ENCODE measurements at places on chromosomes 7 and 10.

- DNase-seq = no peak
Measured at GRCh38 chr10:10156917-10157600, 860.6 kb upstream of the CELF2 start.

GRCh38 chr7:37341033-37341630, 107.5 kb downstream of the ELMO1 start:
- no peak for DNase-seq

GRCh38 chr10:23081891-23082290, 13.5 kb upstream of the MSRB2 start:
- no peak for DNase-seq

DNA sequence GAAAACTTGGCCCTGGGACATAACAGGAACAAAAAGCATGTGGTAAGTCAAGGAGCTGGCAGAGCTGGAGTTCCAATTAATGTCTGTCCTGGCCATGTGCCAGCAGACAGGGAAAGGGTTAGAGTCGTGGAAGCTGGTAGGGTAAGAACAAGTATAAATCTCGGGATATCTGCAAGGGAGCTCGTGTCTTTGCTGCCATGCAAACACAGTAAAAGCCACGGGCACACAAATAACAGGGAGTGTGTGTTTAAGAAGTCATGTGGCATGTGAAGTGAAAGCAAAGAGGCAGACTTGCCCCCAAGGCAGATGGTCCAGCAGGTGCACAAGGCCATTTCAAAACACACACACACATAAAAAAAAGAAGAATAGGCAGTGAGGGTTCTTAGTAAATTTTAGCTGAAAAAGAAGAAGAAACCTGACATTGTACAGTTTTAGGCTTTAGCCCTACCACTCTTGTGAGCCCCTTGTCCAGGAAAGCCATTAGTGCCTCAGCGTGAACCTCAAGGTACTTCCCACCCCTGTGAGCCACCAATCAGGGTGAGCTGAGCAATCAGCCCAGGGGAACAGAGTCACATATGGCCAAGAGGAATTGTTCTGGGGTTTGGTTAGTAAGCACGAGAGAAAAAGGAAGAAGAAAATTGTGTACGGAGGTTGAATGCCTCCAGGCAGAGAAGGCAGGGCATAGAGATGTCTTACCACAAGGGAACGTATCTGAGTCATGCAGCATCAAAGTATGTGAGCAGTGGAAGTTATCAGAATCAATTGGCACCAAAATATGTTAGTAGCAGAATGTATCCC, 32.8 kb upstream of the ARHGAP12 start:
- peak; percentile 73 for DNase-seq

DNA sequence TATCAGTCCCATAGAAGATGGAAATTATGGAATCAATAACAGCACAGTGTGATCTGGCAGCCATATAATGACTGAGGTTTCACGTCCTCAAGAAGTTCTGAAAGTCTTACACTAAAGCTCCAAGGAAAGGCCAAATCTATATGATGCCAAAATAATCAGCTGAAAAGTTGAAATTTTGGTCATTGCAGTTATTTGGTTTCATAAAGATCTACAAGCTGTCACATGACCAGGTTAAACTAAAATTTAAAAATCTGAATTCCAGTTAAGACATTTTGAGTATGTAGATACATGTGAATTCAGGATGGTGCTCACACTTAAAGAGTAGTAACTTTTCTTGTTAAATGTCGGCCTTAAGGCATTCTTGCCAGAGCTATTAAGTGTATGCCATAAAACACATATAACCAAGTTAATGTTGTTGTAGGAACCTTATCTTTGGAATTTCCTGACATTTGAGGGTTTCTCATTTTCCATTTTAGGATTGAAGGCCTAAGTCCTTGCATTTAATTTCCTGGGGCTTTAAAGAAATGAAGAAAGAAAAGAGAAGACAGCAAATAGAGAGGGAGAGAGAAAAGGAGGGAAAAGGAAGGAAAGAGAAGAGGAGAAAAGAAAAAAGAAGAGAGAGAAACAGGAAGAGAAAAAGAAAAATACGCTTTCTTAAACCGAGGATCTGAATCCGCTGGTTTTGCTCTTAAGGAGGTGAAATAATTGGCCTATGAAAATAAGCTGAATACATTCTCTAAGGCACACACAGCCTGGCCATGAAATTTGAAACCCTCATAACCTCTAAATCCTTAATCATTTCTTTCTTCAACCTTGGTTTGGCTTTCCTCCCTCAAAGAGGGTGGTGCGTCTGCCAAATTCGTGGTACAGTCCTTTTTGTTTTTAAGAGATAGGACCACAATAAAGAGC, 43.8 kb downstream of the DENND2A start:
- peak; percentile 10 for DNase-seq

- DNase-seq = no peak
Measured at GRCh38 chr10:57038531-57038930, 677.5 kb upstream of the ZWINT start.

- DNase-seq = no peak
Measured at GRCh38 chr7:147670759-147671158, 919.8 kb upstream of the C7orf33 start.

- DNase-seq = no peak
Measured at GRCh38 chr7:106010866-106011265, 47.8 kb downstream of the CDHR3 start.

- DNase-seq = peak; percentile 27
Measured at GRCh38 chr10:91587710-91588638, 44.9 kb downstream of the PPP1R3C start.

DNA sequence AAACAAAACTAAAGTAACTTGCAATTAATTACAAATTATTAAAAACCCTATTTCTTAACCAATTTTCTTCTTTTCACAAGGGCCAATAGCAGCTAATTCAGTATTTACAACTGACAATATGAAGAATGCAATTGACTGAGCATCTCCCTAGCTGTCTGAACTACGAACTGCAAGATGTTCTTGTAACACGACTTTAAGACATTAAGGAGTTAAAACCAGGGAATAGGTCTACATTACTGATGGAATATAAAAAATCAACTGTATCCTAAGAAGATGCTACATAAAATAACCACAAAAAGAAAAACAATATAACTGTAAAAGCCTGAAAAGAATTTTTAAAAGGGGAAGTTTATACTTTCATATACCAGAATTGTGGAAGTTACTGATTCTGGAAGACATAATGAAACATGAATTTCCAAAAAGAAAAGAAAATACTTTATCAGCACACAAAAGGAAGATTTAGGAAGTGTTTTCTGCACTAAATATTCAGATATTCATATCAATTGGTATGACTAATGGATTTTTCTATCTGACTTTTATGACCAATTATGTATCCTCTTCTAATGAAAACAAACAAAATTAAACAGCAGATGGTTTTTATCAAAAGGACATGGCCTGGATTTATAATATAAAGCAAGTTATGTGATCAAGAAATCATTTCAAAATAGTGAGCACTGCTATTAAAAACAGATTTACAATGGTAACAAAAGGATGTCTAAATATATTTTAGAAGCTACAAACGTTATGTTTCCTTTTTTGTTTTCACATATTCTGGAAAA, 1.6 kb downstream of the GPR22 start:
- peak; percentile 32 for DNase-seq

- no peak for DNase-seq
Measured at GRCh38 chr7:30934732-30935568, 23.3 kb downstream of the AQP1 start.

GRCh38 chr7:156524818-156525597, 115.6 kb upstream of the RNF32 start:
- no peak for DNase-seq

GRCh38 chr10:132178046-132178445, 8.7 kb upstream of the DPYSL4 start:
- no peak for DNase-seq

DNA sequence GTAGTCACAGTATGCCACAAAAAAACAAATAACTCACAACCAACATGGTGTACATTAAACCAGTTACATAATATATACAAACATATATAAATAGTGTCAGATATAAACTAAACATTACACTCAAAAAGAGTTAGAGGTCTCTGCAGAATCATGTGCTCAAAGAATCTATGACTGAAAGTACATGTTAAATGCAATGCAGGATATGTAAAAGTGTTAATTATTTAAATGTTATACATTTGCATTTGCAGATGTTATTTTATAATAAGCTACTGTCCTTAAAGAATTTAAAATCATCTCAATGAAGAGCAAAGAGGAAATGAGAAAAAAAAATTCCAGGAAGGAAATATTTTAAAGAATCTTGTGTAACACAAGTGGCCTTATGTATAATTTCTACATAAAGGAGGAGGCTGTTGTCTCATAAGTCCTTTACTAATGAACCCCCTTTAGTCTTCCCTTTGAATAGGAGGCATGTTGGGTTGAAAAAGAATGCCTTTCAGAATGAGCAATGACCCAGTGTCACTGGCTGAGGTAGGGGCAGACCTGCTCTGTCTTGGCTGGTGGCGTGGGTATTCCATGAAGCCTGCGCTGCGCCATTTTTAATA, 148.9 kb downstream of the ITGA8 start:
- DNase-seq = no peak

GRCh38 chr7:74203956-74204618, 5.7 kb upstream of the LAT2 start:
- DNase-seq = no peak
